ENCODE measurements at places on chromosomes 7 and 10.

- DNase-seq, result no peak
Measured at GRCh38 chr7:72924386-72924732, 536 bp upstream of the POM121 start.

DNA sequence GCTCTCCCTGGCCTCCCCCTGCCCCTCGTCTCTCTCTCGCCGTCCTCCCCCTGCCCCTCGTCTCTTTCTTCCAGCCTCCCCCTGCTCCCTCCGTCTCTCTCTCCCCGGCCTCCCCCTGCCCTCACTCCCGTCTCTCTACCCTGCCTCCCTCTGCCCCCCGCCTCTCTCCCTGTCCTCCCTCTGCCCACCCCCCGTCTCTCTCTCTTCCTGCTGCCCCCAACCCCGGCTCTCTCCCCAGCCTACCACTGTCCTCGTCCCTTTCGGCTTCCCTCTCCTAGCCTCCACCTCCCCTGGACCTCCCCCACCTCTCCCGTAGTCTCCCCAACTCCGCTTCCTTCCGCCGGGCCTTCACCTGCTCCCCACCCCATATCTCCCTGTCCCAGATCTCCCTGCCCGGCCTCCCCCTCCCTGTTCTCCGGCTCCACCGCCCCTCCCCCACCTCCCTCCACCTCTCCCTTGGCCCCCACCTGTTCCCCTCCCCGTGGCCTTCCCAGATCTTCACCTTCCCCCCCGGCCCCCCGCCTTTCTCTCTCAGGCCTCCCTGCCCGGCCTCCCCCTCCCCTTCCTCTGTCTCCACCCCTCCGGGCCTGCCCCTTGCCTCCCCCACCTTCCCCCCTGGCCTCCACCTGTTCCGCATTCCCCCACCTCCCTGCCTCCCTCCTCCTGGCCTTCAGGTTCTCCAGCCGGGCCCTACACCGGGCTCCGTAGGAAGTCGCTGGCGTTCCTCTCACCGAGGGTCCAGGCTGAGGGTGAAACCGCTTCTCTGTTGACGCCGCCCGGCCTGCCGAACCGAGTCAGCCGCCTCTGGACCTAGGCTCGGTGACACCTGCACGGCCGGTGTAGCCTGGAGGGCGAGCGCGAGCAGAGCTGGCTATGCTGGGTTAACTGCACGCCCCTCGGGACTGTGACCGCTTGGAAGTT is 1.2 kb downstream of the GET4 start:
- DNase-seq, result peak; percentile 55

GRCh38 chr7:2019461-2019710 is 213.4 kb downstream of the MAD1L1 start:
- DNase-seq, result no peak

DNA sequence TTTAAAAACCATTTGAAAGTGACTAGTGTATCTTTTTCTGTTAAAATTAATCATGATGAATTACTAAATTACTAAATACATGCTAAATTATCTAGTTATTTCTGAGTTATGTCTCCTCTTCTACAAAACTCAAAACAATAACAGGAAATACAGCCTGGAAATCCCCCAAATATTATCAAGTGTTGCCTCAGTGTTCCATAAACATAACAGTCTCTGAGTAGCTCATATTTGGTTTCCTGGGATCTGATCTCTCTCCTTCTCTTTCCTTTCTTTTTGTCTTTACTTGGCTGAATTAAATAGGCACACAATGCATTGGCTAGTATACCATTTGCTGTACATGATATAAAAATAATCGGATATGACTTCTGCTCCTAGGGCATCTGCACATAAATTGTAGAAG is 277.6 kb upstream of the IGFBP3 start:
- no peak for DNase-seq

Measured in GM23338 (cell line).